ENCODE measurements at places on chromosomes 7 and 10. TPM values are rescaled to one million over a fixed set of nuclear protein-coding genes. Genes with fewer than 3 reads are reported as not detected.

The FGL2 gene
- 23.9 TPM for polyA plus RNA-seq

The OR2A1 gene
- polyA plus RNA-seq, result 0.35 TPM

The CUBN gene
- polyA plus RNA-seq, result 14.8 TPM

- no peak for DNase-seq
These were observed 553 bp downstream of the VDAC2 start for GRCh38 chr10:75211007-75211691.

DNA sequence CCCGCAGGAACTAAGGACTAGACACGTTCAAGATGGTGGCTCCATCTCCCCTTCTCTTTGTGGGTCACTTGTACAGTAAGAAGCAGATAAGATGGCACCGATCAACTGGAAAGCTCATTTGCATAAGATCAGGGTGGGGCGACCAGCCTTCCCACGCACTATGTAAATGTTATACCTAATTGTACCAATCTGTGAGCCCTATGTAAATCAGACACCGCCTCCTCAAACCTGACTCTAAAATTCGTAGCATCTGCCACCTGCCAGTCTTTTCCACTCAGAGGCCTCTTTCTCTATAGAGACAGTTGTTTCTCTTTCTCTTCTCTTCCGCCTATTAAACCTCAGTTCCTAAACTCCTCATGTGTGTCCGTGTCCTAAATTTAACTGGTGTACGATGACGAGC, 324.5 kb downstream of the PHF14 start:
- DNase-seq, result no peak

GRCh38 chr10:71042699-71043098, 154.3 kb upstream of the PCBD1 start:
- DNase-seq, result no peak
